Esophagus squamous epithelium (tissue), 5 donors: ENCODE measurements at places on chromosomes 12 and 14.

GRCh38 chr12:52264435-52264825, 10.0 kb upstream of the KRT86 start:
- DNase-seq: no peak

- no peak for DNase-seq
These were observed 104.4 kb downstream of the DAD1 start for GRCh38 chr14:22484632-22485031.

- no peak for DNase-seq
These were observed 129.9 kb upstream of the PRMT8 start for GRCh38 chr12:3361146-3361545.

GRCh38 chr14:94088516-94088915, 7.4 kb downstream of the IFI27L1 start:
- DNase-seq: no peak

- no peak for DNase-seq
These were observed 159.7 kb upstream of the NTF3 start for GRCh38 chr12:5272018-5272785.

- DNase-seq: no peak
These were observed 28.8 kb downstream of the HECTD4 start for GRCh38 chr12:112353393-112353792.

GRCh38 chr14:100678469-100678828, 48.2 kb upstream of the DLK1 start:
- DNase-seq: no peak

DNA sequence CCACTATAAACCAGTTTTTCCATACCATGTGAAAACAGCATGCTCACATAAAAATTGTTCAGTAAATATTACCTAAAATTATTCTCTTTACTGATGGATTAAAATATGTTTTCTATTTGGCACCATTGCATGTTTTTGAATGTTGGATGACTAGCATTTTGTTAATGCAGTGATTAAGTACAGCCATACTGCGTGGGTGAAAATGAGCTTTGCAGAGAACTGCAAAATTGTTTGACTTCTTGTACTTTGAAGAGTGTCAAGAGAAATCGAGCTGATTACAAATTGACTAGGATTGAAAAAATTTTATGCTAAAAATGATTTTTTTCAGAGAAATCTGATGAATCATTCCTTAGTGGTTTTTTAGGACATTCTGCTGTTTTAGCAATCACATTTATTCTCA, 452.9 kb downstream of the RPL10L start:
- DNase-seq: no peak

GRCh38 chr12:49147384-49147783, 16.2 kb upstream of the TUBA1B start:
- DNase-seq: no peak

DNA sequence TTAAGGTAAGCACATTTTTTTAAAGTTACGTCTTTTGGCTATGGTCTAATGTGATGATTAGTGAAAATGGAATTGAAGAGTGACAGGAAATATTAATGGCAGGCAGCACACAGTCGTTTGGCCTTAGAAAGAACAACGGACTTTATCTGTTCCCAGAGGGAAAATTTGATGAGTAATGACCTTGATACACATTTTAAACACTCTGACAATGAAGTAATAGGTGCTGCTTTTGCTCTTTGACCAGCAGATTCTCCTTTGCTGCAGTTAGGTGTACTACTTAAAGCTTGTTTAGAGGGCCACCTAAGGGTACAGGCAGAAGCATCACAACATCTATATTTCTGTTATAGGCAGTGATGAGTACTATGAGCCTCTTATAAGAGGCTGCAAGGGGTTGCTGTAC, 27.1 kb upstream of the RNU6-8 start:
- DNase-seq: no peak

DNA sequence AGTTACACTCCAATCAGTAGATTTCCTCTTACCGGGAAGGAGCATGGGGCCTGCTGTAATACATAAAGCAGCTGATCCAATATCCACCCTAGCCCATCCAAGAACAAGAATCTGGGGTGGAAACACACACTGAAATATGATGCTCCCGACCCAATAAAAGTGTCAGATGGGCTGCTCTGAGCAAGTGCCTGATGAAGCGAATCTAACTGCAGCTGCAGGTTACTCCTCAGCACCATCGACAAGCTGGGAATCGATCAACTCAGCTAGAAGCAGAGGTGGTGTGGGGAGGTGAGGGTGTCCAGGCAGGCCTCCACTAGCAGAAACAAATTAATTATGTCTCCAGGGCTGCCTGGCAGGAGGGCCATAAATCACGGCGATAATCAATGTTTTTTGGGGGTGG, 64.0 kb upstream of the WSCD2 start:
- DNase-seq: no peak

- no peak for DNase-seq
These were observed 41.9 kb downstream of the KCNA1 start for GRCh38 chr12:4951601-4952000.

GRCh38 chr12:55074806-55075205, 51.4 kb upstream of the OR9K2 start:
- no peak for DNase-seq

- no peak for DNase-seq
These were observed 90.4 kb upstream of the CCDC91 start for GRCh38 chr12:28099871-28100270.

DNA sequence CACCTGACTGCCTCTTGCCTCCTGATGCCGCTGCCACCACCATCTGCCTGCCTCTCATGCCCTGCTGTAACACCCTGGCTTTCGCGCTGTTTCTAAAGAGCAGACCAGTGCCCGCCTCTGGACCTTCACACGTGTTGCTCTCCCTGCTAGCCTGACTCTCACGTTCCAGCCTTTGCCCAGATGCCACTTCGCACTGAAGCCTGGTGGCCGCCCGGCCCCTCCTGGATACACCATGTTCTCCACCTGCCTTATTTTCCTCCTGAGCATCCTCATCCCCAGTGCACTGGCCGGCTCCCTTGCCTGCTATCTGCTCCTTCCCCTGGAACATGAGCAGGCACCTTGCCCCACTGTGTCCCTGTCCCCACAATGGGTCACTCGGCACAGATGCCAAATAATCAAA, 146.5 kb downstream of the PIWIL1 start:
- DNase-seq: no peak

DNA sequence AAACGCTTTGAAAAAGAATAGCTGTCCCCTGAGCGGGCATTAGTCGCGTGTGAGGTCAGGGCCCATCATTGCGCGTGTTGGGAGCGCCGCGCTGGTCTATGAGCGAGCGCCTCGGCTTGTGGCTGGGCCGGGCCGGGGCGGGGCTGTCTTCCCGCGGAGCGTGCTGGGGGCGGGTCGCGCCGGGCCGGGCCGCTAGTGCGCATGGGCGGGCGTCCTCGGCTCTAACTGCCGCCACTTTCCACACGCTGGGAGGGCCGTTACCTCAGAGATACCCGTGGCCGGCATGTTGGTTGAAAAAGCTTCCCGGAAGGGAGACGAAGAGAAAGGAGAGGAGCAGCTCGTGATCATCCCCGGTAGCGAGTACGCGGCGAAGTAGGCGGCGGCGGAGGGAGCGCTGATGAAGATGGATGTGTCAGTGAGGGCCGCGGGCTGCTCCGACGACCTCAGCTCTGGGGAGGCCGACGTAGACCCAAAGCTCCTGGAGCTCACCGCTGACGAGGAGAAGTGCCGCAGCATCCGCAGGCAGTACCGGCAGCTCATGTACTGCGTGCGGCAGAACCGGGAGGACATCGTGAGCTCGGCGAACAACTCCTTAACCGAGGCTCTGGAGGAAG, at the start of gene EID3:
Gene EID3 (plus strand): TSS at position 202 of the 614 bp plus-strand sequence. CDS start 196 bp downstream, at position 398.
- DNase-seq: peak; percentile 20

GRCh38 chr14:104532191-104532555, 47.4 kb upstream of the C14orf180 start:
- DNase-seq: no peak

- no peak for DNase-seq
These were observed 420.9 kb downstream of the PCNX1 start for GRCh38 chr14:71328183-71328582.

DNA sequence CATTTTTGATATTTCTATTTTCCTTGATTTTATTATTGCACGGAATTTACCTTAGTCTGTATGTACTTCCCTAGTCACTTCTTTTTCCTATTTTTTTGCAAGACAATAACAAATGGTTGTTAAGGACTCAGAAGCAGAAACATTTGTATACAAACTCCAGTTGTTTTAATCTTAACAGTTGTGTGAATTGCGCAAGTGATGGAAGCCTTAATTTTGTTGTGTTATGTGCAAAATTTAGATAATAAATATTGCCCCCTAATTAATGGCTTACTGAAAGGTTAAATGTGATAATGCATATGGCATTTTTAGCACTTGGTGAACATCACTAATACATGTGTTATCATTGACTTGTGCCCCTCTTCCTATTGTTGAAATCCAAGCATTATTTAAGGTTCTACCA, 82.0 kb downstream of the MGAT4C start:
- DNase-seq: no peak

DNA sequence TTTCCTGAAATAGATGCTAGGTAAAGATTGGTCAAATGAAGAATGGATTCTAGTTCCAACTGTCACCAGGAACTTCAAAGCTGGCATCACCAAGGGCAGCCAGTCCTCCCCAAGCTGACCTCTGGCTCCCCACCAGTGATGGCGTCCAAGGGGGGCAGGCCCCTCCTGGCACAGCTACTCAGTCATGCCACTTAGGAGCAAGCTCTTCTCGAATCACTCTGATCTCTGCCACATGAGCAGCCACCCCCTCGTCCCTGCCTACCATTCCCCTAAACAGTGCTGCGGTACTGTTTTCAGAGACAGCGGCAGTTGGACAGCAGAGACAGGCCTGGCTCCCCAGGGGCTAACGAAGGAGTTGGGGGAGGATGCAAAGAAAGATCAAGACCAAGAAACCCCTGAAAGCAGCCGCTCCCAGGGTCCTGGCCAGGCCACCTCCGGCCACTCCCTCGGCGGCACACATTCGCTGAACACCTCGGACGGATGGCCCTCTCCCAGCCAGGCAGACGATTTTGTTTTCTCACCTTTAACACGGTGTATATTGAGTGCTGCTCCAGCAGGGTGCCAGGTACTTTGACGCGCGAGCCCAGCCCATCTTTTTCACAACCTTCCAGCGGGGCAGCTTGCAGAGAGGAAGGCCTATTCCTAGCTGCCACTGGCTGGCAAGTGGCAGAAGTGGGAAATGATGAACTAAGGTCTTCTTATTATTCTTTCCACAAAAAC, 47.4 kb downstream of the ARL6IP4 start:
- no peak for DNase-seq

- DNase-seq: no peak
These were observed 20.9 kb upstream of the HECTD1 start for GRCh38 chr14:31228533-31228932.

- DNase-seq: no peak
These were observed 105.3 kb downstream of the ANKS1B start for GRCh38 chr12:99879439-99879838.

GRCh38 chr12:102394200-102394599, 86.2 kb downstream of the IGF1 start:
- no peak for DNase-seq

DNA sequence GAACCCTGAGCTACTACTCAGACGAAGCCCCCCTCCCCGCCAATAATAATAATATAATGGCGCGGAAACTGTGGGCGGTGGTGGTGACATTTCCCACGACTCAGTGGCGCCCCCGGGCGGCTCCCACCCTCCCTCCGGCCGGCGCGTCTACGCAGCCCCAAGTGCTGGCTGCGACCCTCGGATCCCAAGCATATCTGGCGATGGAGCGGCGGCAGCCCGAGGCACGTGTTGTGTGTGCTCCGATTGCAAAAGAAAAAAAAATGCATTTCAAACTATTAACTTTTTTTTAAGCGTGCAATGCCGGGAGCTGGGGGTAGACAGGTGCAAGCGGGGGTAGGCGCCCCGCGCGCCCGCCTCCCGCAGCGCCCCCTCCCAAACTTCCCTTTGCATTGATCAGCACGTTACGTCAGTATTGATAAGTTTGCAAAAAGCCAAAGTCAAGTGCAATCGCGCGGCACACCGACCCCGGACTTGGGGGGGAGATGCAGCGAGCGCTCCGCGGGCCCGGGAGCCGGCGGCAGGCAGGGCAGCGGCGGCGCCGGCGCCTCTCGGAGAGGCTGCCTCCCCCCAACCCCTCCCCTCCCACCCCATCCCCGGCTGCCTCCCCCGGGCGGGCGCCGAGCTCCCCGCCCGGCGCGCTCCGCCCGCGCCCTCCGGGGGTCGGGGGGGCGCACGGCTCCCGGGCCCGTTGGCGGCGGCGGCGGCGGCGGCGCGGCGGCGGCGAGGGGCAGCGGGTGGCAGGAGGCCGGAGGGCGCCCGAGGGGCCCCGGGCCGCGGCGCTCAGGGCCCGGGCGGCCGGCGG, 113.1 kb upstream of the MYL2 start:
- no peak for DNase-seq

GRCh38 chr12:105935106-105935505, 203.6 kb downstream of the NUAK1 start:
- no peak for DNase-seq

- DNase-seq: no peak
These were observed 132.3 kb downstream of the ADGRD1 start for GRCh38 chr12:131085816-131086591.

DNA sequence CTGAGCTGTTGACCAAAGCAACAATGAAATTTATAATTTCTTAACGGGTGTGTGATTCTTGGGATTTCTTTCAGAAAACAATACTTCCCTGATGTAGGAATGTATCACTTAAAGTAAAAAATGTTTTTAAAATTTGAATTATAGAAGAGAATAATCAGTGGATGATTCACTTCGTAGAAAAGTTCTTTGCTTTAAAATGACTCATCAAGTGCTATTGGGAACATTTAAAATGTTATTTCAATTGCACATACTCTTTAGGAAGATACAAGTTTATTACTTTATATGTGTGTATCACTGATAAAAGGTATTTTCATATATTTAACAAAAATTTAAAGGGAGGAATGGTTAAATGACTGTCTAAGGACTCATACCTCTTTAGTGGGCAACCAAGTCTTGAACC, 155.3 kb downstream of the PDE3A start:
- DNase-seq: no peak

DNA sequence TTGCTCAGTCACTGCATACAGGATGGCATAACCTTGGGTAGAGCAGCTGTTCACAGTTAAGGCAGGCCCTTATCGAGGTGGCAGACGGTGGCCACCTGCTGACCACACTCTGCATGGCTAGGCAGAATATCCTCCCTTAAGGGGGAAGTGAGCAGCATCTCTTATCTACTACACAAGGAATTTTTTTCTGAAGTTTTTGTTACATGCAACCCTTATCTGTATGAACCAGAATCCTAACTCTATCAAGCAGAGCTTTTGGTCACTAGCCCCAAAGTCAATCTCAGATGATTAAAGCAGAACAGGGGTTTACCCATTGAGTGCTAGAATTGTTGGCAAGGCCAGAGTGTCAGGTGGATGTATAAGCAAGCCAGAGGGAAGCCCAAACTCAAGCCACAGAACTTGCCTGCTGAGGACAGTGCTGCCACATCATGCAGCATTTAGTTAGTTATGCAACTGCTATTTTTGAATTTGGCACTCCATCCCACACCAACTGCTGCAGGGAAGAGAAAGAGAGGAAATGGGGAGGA, 192.8 kb downstream of the TBX5 start:
- DNase-seq: no peak
